ENCODE measurements at places on chromosomes 13 and 19. TPM values are rescaled to one million over a fixed set of nuclear protein-coding genes. Genes with fewer than 3 reads are reported as not detected.

GRCh38 chr13:56166864-56167263 lies 973.9 kb upstream of the PRR20A start:
- no peak for DNase-seq

DNA sequence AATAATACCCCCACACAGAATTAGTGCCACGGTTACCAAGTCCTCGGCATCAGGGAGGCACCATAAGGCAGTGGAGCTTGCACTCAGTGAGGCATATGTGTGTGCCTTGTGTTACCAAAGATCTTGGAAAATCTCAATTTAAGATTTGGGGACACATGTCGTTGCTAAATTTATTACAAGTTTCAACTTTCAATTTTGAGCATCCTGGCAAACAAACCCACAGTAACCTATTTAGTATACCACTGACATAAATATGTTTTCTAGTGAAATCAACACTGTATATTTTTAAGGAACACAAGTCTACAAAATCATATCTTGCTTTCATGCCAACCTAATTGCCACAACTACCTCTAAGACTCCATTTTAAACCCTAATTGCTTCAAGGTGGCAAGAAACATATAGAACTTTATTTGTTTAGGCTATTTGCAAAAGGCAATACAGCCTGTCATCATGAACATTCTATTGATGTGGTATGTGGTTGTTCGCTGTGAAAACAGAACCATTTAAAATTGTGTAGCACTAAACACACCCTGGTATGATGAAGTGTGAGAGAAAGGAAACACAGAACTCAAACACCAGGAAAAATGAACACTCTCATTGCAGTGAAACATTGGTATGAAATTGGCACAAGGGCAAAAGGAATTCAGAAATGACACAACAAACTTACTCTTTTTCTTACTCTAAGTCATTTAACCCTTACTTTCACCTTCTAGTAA lies 531.1 kb downstream of the IRS2 start:
- DNase-seq = no peak

GRCh38 chr13:24671386-24672113 lies 8.7 kb upstream of the ATP12A start:
- DNase-seq = peak; percentile 62

DNA sequence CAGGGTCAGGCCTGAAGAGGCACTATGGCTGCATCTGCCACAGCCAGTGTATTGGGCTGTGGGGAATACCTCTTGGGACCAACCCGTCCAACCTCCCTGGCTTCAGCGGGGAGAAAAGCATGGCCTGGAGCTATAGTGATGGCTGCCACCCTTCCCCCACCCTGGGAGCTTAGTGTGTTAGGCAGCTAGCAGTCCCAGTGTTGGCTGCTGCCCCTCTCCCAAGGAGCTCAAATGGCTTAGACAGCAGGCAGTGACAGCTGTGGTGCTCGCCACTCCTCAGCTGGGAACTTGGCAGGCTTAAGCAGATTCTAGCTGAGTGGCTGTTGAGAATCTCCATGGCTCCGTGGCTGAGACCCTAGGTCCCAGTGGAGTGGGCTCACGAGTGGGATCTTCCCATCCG lies 19.7 kb downstream of the ACOD1 start:
- no peak for DNase-seq

- no peak for DNase-seq
These were observed 31.6 kb upstream of the TSHZ3 start for GRCh38 chr19:31380854-31381253.

GRCh38 chr13:109906976-109907375 lies 120.6 kb upstream of the IRS2 start:
- no peak for DNase-seq

- no peak for DNase-seq
These were observed 15.6 kb downstream of the NUCB1 start for GRCh38 chr19:48915757-48916156.

- no peak for DNase-seq
These were observed 1777.1 kb downstream of the OLFM4 start for GRCh38 chr13:54805743-54806142.

- no peak for DNase-seq
These were observed 39.2 kb upstream of the MIR17HG start for GRCh38 chr13:91308299-91308698.

- DNase-seq = no peak
These were observed 34.2 kb downstream of the GNG7 start for GRCh38 chr19:2668175-2668763.

DNA sequence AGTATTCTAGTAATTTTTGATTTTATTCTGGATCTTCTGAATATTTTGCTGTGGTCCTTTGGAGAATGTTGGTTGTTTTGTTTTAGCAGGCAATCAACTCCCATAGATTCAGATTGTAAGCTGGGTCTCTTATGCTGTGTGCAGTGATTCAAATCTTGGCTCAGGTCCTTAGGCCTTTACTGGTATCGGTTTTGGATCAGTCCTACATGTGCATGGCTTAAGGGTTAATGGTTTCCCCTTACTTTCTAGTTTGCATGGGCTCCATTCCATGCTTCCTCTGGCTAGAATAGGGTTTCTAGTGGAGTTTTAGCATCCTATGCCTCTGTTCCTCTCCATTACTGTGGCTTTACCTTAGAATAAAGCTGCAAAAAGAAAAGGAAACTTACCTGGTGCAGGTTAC lies 16.1 kb downstream of the NDFIP2 start:
- DNase-seq = no peak

GRCh38 chr13:21550918-21551317 lies 53.1 kb downstream of the MICU2 start:
- no peak for DNase-seq

DNA sequence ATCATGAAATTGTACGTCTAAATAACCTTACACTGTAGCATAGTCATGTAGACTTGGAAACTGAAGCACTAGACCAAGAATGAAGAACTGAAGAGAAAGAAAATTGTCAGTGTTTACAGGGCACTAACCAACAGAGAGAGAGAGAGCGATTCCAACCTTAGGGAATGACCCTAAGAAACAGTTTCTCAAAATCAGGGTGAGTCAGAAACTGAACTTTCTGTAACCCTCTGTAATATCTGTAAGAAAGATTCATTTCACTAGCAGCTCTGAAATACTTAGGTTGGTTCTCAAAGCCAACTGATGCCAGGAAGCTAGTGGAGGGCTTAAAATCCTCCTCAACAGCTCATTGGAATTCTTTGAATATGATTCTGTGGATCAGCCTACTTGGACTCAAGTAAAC lies 936.9 kb downstream of the EFNB2 start:
- no peak for DNase-seq

GRCh38 chr19:22052644-22053013 lies 345 bp downstream of the ZNF257 start:
- DNase-seq = peak; percentile 49

DNA sequence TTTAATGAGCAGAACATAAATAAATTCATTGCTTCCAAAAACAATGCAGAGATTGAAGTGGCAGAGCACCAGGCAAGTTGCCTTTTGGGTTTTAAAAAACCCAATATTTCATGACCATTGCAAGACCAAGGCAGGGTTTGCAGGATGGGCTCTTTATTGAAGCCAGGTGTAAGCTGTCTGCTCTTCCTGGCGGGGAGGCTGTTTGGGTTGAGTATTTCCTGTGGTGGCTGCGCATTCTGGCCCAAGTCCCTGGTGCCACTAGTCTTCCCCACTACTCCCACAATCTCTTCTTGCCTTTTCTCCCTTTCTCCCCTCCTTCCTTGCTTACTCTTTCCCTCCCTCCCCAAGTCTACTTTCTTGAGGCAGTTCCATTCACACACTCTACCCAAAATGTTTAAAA lies 116.4 kb downstream of the AKAP11 start:
- DNase-seq = no peak

DNA sequence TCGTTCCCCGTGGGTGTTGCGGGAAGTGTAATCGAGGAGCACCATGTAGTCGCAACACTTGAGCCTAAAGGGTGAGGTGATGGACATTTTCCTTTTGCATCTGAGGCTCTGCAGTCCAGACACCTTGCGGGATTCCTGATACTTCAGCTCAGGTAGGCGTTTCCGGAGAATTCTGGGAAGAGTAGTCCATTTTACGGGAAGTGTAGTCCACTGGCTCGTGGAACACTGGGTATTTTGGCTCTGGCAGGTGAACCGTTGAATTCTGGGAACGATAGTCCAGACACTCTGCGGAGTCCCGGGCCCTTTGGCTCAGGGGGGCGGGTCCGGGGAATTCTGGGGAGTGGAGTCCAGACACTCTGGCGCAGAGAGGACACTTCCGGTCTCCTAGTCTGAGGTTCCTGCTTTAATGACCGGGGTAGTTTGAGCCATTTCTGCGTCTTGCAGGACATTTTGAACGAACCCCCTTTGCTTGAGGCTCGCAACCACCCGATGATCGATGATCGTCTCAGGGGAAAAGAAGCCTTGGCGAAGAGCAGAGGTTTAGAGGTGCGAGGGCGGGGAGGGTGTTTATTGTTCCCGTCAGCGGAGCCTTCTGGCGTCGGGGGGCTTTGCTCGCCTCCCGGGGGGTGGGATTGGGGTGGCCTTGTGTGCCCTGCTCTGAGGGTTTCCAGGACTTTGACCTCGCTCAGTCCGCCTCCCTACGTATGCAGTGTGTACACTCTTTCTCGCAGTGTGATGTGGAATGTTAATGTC lies at the start of gene ZNF223:
Gene ZNF223 (plus strand): TSS at position 387 of the 753 bp plus-strand sequence. CDS start 3,141 bp downstream, outside the sequence.
- peak; percentile 96 for DNase-seq

- no peak for DNase-seq
These were observed 142.5 kb downstream of the DCLK1 start for GRCh38 chr13:35988648-35989081.

- DNase-seq = no peak
These were observed 6.8 kb upstream of the DNAAF3 start for GRCh38 chr19:55173186-55173713.

DNA sequence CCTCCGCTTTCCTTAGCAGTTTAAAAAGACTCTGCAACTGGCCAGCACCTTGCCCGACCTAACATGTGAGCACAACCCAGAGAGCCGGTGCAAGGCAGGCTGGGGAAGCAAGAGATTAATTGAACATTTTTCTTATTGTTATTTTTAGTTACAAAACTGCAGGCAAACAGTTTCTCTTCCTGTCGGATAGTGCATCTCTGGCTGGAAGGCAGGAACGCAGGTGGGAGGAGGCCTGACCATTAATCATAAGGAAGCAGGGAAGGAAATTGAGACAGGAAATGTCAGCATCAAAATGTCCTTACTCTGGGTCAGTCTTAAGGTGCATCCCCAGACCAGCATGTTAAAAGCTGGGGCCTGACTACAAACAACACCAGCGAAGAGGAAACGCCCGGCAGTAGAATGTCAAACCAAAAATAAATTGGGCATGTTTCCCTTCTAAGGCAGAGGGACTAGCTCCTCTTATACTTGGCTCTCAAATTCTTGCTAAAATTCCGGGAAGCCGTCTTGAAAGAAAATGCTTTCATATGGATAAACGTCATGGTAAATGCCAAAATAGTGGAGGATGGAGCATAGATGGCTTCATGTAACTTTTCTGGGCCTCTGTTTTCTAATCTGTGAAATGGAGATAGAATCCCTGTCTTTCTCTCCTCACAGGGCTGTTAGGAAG lies 226.8 kb downstream of the RAP2A start:
- DNase-seq = no peak

GRCh38 chr19:33368074-33368864 lies 5.2 kb upstream of the CEBPG start:
- DNase-seq = no peak

DNA sequence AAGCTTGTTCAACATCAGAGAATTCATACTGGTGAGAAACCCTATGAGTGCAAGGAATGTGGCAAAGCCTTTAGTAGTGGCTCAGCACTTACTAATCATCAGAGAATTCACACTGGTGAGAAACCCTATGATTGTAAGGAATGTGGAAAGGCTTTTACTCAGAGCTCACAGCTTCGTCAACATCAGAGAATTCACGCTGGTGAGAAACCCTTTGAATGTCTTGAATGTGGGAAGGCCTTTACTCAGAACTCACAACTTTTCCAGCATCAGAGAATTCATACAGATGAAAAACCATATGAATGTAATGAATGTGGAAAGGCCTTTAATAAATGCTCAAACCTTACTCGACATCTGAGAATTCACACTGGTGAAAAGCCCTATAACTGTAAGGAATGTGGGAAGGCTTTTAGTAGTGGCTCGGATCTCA lies 25.2 kb downstream of the ZNF383 start:
- no peak for DNase-seq

GRCh38 chr19:41620171-41620570 lies 6.7 kb downstream of the CEACAM4 start:
- no peak for DNase-seq

- peak; percentile 86 for DNase-seq
These were observed 339.0 kb downstream of the RFC3 start for GRCh38 chr13:34156841-34157365.

- DNase-seq = no peak
These were observed 103.3 kb downstream of the SPRY2 start for GRCh38 chr13:80237646-80238045.

DNA sequence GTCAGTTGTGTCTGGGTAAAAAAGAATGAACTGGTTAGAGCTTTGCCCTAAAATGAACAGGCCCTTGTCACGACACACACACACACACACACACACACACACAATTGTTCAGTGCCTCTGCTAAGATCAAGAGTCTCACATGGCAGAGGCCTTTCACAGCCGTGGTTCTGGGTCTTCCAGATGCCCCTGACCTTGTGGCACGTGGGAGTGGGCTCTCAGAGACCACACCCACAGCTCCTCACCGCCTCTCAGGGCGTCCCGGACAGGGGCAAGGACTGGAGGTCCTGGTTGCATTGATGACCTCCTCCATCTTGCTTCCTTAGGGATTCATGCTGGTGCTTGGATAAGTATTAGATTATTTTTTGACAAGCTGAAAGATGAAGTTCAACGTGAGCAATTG lies 101.0 kb downstream of the HSPH1 start:
- DNase-seq = no peak

DNA sequence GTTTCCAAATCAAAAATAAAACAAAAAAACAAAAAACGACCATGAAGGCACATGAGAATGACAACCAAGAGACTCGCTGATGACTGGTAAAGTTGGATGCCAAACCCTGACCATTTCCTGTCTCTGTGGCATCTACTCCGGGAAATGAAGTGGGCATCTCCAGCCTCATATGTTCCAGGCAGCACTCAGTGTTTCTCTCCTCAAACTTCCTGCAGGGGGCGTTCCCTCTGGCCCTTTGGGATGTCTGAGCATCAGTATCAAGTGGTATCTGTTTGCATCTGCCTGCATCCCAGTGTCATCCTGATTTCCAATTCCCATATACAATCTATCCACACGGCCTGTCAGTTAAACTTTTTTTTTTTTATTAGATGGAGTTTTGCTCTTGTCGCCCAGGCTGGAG lies 9.8 kb upstream of the SIGLEC12 start:
- DNase-seq = no peak

Gene CASP14
- total RNA-seq = not detected

Gene RFXANK
- total RNA-seq = 33.1 TPM

Gene DACH1
- 5.4 TPM for total RNA-seq

Gene PCP2
- not detected for total RNA-seq

Gene CLEC4G
- total RNA-seq = 26.8 TPM

Gene GSX1
- not detected for total RNA-seq

Gene PSG5
- not detected for total RNA-seq

Gene KLHL1
- total RNA-seq = not detected

Gene FREM2
- total RNA-seq = 0.18 TPM

Gene FPR3
- total RNA-seq = 25.1 TPM

Gene RDH8
- total RNA-seq = not detected

Gene COMP
- 15.8 TPM for total RNA-seq

Gene CYSLTR2
- 1.1 TPM for total RNA-seq

All from aorta (tissue), 5 donors.